ENCODE measurements at places on chromosomes 11 and 22.

- H3K27me3 ChIP-seq, result peaks cover 6% of the 10 kb centered on the region
- no peak for DNase-seq
- no peak overlapping the region for H3K27ac ChIP-seq
- H3K4me1 ChIP-seq, result no peaks in the 10 kb centered on the region
- peak overlapping the region; percentile 70 for H3K4me3 ChIP-seq
These were observed 649 bp downstream of the PRRG4 start for GRCh38 chr11:32830413-32830738.

GRCh38 chr22:45454275-45454674 is 40.8 kb downstream of the RIBC2 start:
- H3K36me3 ChIP-seq, result no peaks in the 10 kb centered on the region
- no peaks in the 10 kb centered on the region for H3K4me1 ChIP-seq
- H3K4me3 ChIP-seq, result no peak overlapping the region
- H3K27me3 ChIP-seq, result no peaks in the 10 kb centered on the region
- DNase-seq, result no peak

DNA sequence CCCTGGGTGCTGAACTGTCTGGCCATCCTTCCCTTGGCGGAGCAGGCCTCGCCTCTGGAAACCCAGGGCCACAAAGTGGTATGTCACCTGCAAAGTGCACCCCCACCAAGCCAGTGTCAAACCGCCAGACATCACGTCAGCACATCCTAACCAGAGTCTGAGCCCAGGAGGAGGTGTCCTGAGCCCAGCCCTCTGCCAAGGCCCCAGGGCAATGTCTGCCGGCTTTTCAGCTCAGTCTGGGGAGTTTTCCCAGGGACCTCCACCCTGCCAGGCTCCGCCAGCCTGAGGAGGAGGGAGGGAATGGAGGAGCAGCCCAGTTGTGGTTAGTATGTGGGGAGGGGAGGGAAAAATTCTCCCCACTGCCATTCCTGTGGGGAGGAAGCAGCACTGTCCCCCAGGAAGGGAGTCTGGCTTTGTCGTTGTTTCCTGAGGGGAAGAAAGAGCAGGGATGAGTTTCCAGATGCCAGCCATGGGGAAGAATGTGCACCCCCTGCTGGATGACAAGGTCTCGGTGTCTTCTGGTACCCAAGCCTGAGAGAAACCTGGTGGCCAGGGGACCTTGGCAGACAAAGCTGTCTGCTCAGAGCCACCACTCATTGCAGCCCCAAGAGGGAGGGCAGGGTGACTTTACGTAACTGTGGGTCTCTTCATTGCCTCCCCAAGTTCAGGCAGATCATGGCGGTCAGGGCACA is 81.4 kb upstream of the CD82 start:
- no peaks in the 10 kb centered on the region for H3K36me3 ChIP-seq
- H3K4me1 ChIP-seq, result no peaks in the 10 kb centered on the region
- DNase-seq, result no peak
- no peak overlapping the region for H3K4me3 ChIP-seq

DNA sequence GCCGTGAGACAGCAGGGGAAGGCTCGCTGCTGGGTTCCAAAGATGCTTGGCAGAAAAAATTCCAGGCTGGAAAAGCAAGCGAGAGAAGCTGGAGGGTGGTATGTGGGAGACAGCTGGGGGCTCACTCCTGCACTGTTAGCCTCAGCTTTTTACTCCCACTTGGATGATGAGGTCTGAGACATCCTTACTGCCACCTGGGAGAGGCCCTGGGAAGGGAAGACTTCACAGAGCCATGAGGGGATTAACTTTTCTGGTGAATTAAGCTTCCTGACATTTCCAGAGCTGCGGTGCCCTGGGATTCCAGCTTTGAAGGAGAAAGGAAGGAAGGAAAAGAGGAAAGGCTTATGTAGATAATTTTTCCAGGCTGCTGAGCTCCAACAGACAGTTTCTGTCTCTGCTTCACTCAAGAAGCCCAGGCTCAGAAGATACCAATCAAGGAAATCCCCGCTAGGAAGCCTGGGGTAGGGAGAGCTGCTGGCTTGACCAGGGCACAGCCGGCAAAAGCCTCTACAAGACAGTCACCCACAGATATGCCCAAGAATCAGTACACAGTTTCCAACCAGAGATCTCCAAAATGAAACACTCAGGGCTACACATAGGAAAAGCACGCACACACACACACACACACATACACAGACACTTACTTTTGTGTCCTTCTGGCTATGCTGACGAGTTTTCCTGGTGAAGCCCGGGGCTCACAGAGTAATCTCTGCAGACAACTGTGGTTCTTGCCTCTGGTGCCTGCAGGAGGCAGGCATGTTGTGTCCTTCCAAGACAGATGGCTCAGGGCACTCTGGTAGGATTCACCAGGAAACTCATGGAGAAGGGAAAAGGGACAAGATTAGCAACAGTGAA is 907 bp downstream of the MCHR1 start:
- H3K36me3 ChIP-seq, result no peaks in the 10 kb centered on the region
- H3K27me3 ChIP-seq, result no peaks in the 10 kb centered on the region
- H3K27ac ChIP-seq, result no peak overlapping the region
- H3K4me3 ChIP-seq, result peak overlapping the region; percentile 29
- peaks cover 9% of the 10 kb centered on the region for H3K4me1 ChIP-seq

DNA sequence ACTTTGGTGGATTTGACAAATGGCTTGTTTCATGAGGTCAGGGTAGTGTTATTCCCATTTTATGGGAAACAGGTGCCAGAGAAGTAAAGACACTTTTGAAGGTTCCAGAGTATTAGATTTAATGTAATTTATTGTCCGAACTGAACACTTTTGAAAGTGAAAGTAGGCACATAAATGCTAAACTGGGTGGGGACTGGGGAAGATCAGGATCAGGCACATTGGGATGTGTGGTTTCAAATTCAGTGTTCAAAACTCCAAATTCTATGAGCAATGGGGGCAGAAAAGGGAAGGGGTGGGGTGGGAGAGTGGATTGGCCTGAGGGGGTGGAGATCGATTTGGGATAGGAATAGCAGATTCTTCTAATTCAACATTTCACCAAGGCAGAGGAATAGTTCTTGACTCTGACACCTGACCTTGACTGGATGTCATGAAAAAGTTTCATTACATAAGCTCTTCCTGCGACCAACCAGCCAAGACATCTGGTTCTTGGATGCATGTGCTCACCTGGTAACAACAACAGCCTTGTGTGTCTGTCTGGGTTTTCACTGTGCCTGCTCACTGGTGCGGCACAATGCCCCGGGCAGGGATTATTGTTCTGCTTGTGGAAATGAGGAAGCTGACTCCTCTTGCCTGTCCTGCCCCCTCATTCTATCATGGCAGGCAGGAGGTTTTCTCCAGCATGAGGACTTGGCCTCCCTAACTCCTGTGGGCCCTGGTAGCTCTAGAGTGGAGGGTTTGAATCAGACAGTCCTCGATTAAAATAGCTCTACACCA is 10.8 kb downstream of the PPFIBP2 start:
- H3K36me3 ChIP-seq, result no peaks in the 10 kb centered on the region
- no peak for DNase-seq

DNA sequence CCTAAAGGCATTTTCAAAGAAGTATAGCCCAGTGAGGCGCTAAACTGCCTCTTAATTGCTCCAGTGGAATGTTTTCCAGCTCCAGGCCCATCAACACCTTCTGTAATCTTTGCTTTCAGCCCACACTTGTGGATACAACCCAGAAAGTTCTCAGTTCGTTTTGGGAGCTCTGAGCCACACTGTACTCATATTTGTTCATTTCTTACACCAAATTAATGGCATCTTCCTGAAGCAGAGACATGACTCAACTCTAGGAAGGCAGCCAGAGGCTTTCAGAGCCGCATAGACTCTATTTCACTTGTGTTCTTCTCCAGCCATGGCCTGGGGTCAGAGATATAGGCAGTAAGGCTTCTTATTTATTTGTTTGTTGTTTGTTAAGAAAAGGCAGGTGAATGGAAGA is 175.5 kb upstream of the NCAM1 start:
- H3K4me1 ChIP-seq, result peaks cover 9% of the 10 kb centered on the region
- H3K36me3 ChIP-seq, result no peaks in the 10 kb centered on the region
- no peak for DNase-seq
- no peak overlapping the region for H3K4me3 ChIP-seq

GRCh38 chr11:70128435-70128906 is 50.4 kb downstream of the ANO1 start:
- no peak for DNase-seq
- no peaks in the 10 kb centered on the region for H3K36me3 ChIP-seq
- no peaks in the 10 kb centered on the region for H3K27me3 ChIP-seq
- no peak overlapping the region for H3K27ac ChIP-seq
- H3K4me1 ChIP-seq, result no peaks in the 10 kb centered on the region
- H3K4me3 ChIP-seq, result no peak overlapping the region

- no peak overlapping the region for H3K4me3 ChIP-seq
- no peaks in the 10 kb centered on the region for H3K36me3 ChIP-seq
- H3K27me3 ChIP-seq, result no peaks in the 10 kb centered on the region
- no peak overlapping the region for H3K27ac ChIP-seq
- no peak for DNase-seq
These were observed 15.1 kb downstream of the ADM start for GRCh38 chr11:10319702-10320558.

- no peak overlapping the region for H3K4me3 ChIP-seq
- no peaks in the 10 kb centered on the region for H3K36me3 ChIP-seq
- H3K27ac ChIP-seq, result no peak overlapping the region
- no peaks in the 10 kb centered on the region for H3K4me1 ChIP-seq
- H3K27me3 ChIP-seq, result no peaks in the 10 kb centered on the region
These were observed 227.2 kb upstream of the BLID start for GRCh38 chr11:122343210-122343609.

DNA sequence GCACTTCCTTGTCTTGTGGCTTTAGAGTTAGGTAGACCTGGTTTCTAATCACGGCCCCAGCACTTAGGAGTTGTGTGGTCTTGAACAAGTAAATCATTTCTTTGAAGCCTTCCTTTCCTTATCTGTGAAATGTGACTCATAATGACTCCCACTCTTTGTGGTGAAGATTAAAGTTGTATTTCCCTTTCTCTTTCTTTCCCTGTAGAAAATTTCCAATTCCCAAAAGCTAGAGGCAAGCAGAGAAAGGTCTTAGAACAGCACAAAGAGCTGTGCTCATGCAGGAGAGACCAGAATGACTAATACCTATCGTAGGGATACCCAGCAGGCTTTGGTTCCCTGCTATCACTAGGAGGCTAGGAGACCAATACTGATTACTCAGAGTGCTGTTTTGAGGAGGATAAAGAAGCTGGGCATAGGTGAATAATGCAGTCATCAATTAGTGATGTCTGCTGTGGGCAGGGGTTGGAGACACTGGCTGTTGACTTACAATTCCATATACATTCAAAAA is 270.7 kb upstream of the SYN3 start:
- no peaks in the 10 kb centered on the region for H3K36me3 ChIP-seq
- no peak overlapping the region for H3K27ac ChIP-seq
- no peaks in the 10 kb centered on the region for H3K4me1 ChIP-seq
- no peak for DNase-seq

GRCh38 chr22:31604137-31604705 is 57.8 kb downstream of the PISD start:
- H3K27ac ChIP-seq, result no peak overlapping the region
- H3K36me3 ChIP-seq, result no peaks in the 10 kb centered on the region
- H3K27me3 ChIP-seq, result no peaks in the 10 kb centered on the region
- DNase-seq, result no peak
- H3K4me1 ChIP-seq, result no peaks in the 10 kb centered on the region

DNA sequence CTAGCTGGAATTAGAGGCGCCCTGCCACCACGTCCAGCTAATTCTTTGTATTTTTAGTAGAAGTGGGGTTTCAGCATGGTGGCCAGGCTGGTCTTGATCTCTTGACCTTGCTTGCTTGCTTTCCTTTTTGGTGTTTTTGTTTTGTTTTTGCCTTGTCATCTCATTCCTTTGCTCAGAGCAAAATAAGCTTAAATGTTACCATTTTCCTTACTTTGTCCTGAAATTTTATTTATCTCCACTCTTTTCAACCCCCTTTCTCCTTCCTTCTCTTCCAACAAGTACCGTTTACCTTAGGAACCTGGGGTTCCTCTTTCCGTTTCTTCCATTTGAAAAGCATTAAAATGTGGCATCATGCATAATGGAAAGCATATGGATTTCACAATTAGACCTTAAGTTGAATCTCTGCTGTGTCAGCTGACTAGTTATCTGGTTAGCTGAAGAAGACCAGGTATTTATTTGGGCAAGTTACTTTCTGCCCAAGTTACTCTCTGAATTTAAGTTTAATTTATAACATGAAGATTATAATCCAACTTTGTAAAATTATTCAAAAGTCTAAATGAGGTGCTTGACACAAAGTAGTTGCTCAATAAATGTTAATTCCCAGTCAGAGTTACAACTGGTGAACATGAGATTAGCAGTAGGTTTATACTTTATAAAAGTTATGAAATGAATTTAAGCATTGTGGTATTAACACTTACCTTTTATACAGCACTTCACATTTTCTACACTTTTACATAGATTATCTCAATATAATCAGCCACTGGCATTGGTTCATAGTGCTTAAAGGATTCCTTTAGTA is 69.7 kb downstream of the PRMT3 start:
- no peaks in the 10 kb centered on the region for H3K27me3 ChIP-seq
- H3K27ac ChIP-seq, result no peak overlapping the region
- no peak for DNase-seq
- H3K36me3 ChIP-seq, result peaks cover 31% of the 10 kb centered on the region
- H3K4me1 ChIP-seq, result no peaks in the 10 kb centered on the region
- H3K4me3 ChIP-seq, result no peak overlapping the region

DNA sequence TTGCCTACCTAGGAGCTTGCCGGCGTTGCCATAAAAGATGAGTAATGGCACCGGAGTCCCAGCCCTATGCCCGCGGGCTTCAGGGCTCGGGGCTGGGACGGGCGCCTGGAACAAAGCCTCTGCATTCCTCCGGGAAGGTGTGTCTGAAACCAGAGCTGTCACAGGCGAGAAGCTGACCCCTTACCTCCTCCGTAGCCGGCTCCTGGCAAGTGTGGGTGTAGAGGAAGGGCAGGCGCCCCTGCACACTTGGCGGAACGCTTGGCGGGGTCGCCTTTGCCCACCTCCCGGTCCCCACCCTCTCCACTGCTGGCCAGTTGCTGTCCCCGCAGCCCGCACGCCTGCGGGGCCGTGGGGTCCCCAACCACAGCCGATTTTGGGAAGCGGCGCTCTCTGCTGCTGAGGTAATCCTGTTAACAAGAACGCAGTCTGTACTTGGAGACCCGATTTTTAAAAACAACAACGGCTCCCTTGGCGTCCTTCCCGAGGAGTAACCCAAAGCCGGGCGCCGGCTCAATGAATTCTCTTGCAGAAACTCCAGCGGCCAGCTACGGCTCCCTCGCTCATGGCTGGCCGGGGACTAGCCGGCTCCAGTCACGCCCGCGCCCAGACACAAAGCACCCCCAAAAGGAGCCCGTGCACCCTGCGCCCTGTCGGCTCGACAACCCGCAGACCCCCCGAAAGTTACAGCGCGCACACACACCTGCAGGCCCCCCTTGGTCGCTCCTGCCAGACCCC is 89.2 kb downstream of the PLEKHA7 start:
- no peak overlapping the region for H3K27ac ChIP-seq
- peaks cover 7% of the 10 kb centered on the region for H3K27me3 ChIP-seq
- peak; percentile 28 for DNase-seq
- H3K4me3 ChIP-seq, result peak overlapping the region; percentile 69
- peaks cover 10% of the 10 kb centered on the region for H3K4me1 ChIP-seq
- no peaks in the 10 kb centered on the region for H3K36me3 ChIP-seq

- no peaks in the 10 kb centered on the region for H3K27me3 ChIP-seq
- no peaks in the 10 kb centered on the region for H3K4me1 ChIP-seq
- no peaks in the 10 kb centered on the region for H3K36me3 ChIP-seq
These were observed 25.9 kb downstream of the MRGPRG start for GRCh38 chr11:3192511-3193372.

- no peak overlapping the region for H3K4me3 ChIP-seq
- no peaks in the 10 kb centered on the region for H3K36me3 ChIP-seq
- H3K27ac ChIP-seq, result no peak overlapping the region
- no peaks in the 10 kb centered on the region for H3K27me3 ChIP-seq
- H3K4me1 ChIP-seq, result no peaks in the 10 kb centered on the region
These were observed 109.5 kb upstream of the DDI1 start for GRCh38 chr11:103926990-103927389.

GRCh38 chr11:120215634-120216033 is 4.8 kb downstream of the OAF start:
- H3K36me3 ChIP-seq, result no peaks in the 10 kb centered on the region
- no peaks in the 10 kb centered on the region for H3K4me1 ChIP-seq
- H3K4me3 ChIP-seq, result no peak overlapping the region
- DNase-seq, result no peak
